NCI-H1417 (cell line): ENCODE measurements at places on chromosomes 11 and 22.
A peak's percentile ranks its signal among the peaks of the same experiment; 100 is the strongest.

GRCh38 chr22:41909310-41910049 lies 5.4 kb downstream of the SHISA8 start:
- no peak for DNase-seq

DNA sequence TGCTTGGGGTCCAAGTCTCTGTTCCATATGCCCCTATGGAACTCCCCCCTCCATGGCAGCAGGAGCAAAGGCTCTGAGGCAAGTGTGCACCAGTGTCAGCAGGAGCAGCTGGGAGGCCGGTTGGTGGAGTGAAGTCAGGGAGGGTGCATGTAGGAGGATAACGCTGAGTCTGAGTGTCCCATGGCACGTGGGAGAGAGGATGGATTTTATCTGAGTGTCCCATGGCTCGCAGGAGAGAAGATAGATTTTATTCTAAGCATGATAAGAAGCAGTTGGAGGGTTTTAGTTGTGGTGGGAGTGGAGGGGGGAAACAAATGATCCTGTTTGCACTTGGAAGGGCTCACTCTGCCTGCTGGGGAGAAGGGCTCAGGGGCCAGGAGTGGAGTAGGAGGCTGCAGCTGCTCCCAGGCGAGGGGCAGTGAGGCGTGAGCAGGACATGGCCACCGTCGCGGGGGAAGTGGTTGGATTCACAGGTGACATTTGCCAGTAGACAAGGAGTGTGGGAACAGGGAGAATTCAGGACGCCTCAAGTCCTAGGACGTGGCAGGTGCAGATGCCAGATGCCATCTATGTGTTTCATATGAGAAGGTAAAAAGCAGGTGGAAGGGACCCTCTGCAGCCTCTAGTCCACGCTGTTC lies 33.6 kb upstream of the PARVG start:
- no peak for DNase-seq

DNA sequence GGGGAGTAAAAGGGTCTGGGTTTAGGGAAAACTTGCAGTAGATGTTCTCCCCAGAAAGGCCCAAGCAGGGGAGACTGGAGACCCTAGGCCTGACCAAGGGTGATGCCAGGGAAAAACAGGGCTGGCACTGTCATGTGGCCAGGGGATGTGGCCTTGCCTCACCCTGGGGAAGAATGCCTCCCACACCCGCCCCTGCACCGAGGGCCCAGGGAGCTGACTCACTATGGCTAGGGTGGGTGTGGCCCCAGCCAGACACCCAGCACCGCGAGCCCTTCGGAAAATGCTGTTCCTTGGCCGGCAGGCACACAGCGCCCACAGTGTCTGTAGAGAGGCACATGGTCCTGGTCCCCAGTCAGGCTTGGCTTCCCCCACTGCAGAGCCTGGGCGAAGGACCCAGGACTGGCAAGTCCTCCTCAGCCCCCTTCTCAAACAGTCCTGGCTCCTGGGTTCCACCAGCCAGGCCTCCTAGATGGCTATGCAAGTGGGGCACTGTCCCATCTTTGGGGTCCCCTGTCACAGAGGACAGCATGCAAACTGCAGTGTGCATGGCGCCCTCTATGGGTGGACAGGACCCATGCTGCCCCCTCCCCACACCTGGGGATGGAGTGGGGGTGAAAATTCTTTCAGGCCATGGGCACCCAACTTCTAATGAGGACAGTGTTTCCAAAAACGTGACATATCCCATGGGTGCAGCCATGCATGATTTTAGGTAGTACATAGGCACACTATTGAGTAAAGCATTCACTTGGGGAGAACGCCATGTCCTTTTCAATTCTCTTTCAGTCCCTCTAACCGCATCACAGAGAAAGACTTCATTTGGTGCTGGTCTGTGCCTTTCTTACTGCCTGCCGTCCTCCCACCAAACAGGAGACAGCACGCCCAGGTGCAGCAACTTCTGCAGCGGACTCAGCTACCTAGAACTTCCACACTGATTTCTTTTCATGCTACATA lies 15.2 kb downstream of the TMPRSS5 start:
- DNase-seq, result peak; percentile 26

DNA sequence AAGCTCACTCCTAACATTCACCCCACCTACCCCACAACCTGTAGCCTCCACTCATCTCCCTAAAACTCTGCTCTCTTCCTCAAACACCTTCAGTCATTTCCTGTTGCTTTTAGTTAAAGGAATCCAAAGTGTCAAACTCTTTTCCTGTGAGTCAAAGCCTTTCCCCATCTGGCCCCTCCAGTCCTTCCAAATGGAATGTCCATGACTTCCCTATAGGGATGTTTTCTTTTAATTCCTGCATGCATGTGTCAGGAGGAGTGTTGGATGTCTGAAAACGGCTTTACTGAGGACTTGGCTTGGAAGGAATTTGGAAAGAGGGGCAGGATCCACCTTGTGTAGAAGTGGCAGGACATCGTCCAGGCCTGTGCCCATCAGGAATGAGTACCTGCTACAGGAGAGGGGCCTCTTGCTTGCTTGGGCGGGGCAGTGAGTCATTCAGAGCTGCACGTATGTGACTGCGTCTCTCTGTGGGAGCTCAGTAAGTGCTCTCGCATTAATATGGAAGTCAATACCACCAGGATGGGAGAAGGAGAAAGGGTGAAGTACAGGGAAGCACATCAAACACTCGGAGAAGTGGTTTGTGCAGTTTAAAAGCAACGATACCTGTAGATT lies 491.9 kb downstream of the OPCML start:
- DNase-seq, result no peak

GRCh38 chr11:99257131-99257530 lies 236.4 kb downstream of the CNTN5 start:
- no peak for DNase-seq

GRCh38 chr11:95108671-95109551 lies 19.3 kb downstream of the ENDOD1 start:
- DNase-seq, result no peak

DNA sequence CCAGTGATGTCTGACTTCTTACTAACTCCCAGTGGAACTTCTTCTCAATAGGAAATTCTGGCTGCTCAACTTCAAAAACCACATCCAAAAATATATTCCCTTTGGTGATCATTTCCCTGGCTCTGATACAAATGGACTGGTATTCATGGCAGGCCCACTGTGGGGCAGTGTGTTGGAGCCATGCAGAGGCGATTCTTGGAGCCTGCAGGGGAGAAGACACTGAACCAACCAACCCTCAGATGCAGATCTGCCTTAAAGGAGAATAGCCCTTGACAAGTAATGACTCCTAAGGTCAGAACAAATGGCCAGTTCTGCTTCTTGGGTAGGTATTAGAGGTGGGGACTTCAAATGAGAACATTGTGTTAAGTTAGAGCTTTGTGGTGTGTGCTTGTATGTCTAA lies 12.2 kb downstream of the OR4D9 start:
- no peak for DNase-seq

DNA sequence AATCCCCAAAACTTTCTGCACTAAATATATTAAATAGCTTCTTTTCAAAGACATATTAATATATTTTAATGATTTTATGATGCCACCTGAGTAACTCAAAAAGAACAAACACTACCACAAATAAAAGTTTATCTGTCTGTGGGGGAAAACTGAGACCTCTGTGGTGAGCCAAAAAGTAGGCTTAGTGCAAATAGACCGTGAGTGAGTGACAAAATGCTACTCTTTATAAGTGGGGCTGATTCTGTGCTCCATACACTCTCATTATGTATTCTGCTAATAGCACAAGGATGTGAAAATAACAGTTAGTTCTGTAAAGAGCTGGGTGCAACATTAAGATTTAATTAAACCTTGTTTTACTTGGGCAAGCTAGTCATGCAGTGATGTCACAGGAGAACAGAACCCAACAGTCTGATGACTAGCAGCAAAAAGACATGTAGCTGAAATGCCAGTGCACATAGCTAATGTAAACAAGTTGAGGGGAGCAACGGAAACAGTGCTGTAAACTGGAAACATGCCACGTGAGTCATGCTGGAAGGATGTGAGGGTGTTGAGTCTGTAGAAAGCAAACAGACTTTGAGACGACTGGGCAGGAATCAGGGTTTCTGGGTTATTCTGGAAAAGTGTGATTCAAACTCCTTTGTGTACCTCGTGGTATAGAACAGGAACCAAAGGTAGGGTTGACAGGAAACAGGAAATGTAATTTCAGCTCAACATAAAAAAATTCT lies 1130.4 kb downstream of the LRRC4C start:
- DNase-seq, result no peak

DNA sequence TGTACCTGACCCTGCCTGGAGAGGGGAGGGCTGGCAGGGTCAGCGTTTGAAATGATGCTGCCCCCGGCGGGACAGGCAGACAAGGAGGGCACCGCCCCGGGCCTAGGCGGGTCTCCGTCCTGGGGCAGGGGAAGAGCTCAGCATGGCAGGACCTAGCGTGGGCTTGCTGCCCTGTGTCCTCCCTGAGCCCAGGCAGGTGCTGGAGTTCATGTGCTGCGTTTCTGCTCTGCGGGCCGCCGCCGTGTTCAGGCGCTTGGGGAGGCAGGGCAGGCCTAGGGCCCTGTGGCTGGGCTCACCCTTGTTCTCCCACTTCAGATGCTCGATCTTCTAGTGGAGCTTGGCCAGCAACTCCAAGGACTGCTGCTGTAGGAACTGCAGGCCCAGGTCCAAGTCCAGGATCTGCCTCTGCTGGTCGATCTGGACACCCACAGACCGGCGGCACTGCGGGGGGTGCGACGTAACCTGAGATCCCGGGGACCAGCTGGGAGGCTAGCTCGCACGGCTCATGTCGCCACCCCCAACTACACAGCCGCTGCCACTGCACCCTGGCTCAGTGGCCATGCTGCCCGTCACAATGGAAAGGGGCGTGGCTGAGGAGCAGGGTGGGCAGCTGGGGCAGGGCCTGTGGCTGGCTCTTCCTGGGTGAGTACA lies 84.4 kb downstream of the MED15 start:
- DNase-seq, result peak; percentile 9

GRCh38 chr11:112478806-112479205 lies 218.1 kb upstream of the PLET1 start:
- DNase-seq, result peak; percentile 43

- DNase-seq, result no peak
Observed at GRCh38 chr11:113526521-113526920, 51.3 kb upstream of the DRD2 start.

GRCh38 chr22:42300259-42301076 lies 30.0 kb upstream of the TCF20 start:
- DNase-seq, result no peak

DNA sequence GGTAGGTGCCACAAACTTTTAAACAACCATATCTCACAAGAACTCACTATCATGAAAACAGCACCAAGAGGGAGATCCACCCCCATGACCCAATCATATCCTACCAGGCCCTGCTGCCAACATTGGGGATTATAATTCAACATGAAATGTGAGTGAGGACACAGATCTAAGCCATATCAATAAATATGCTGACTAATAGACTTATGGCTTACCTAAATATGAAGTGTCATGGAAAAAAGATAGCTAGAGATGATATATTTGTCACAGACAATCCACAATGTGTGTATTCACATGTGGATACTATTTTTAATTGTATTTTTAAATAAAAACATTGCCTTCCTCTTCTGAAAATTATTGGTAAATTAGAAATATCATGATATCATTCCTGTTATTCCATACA lies 38.2 kb upstream of the RAB38 start:
- DNase-seq, result no peak

DNA sequence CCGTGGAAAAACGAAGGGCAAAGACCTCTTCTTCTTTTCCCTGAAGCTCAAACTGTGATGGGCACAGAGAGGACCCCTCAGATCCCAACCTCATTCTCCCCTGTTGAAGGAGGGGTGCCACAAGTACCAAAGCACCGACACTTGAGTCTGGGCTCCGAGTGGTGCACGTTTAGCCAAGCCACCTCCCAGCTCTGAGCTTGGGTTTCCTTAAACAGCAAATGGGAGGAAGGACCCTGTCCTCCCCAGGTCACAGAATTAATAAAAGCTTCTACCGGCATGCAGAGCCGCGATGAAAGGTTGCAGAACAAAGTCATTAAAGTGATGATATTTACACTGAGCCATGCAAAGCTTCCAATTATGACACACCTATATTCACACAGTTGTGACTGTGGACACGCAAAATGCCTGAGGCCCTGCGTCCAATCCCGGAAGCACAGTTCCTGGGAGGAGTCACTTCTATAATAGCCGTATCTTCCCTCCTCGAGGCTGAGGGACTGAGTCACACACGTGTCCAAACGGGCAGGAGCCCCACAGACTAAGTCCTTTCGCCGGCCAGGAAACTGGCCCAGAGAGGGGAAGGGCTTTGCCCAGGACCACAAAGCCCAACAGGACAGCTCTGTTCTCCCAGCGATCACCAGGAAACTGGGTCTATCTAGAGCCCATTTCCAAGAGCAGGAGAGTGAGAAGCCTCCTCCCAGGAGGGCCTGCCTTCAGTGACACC lies 922 bp upstream of the CSNK1E start:
- peak; percentile 3 for DNase-seq

GRCh38 chr11:83744620-83745192 lies 458.5 kb upstream of the CCDC90B start:
- no peak for DNase-seq

- no peak for DNase-seq
Observed at GRCh38 chr11:110614031-110614430, 98.2 kb downstream of the ARHGAP20 start.

DNA sequence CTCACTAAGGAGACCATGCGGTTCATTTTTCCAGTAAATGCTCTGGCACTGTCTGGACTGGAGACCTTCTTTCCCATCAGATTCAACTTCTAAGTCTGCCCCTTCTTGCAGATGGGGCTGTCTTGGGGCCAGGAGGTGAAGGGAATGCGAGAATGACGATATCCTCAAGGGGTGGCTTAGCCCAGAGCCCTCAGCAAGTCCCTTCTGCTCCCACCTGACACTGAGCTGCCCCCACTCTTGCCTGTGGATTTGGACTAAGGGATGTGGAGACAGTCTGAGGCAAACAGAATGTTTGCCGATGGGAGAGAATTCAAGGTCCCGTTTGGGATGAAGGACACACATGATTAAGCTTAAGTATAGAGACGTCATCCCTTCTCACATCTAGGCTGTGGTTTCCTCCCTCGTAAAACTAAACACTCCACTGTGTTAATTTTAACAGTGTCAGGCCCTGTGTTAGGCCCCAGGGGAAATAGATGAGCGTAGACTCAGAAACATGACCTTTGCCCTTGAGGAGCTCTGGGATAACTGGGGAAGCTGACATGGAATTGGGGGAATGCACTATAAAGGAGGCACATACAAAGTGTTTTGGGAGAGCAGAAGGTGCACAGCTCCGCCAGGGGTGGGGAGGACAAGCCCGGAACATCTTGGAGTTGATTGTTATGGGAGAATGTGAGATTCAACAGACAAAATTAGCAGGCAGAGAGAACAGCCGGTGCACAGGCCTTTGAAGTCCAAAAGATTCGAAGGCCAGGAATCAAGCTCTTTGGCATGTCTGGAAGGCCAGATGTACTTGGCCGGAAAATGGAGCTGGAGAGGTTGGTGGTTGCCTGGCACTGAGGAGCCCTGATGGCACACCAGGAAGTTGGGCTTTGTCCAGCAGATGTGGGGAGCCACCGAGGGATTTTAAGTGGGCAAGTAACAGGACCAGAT lies 71.6 kb downstream of the ST3GAL4 start:
- DNase-seq, result no peak

- DNase-seq, result peak; percentile 11
Observed at GRCh38 chr11:119681361-119681910, 47.6 kb downstream of the NECTIN1 start.

DNA sequence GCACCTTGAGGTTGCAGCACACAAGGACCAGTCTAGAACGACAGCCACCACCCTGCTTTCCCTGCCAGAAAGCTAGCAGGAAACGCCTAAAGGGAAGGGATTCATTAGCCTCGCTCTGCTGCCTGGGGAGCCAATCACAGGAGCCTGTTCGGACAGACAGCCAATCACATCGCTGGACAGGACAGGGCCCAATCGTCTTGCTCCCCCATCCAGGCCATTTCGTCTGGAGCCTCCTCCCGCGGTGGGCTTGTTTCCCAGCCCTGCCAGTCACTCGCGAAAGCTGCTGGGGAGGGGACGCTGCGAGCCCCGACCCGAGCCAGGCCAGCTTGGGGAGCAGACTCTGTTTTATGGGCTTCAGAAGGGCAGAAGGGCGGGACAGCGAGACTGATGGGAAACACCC lies 79.8 kb upstream of the NCAM1 start:
- peak; percentile 97 for DNase-seq
